ENCODE measurements at places on chromosomes 16 and 17.

GRCh38 chr16:89256651-89257254, 39.2 kb downstream of the ZNF778 start:
- peak; percentile 87 for DNase-seq

DNA sequence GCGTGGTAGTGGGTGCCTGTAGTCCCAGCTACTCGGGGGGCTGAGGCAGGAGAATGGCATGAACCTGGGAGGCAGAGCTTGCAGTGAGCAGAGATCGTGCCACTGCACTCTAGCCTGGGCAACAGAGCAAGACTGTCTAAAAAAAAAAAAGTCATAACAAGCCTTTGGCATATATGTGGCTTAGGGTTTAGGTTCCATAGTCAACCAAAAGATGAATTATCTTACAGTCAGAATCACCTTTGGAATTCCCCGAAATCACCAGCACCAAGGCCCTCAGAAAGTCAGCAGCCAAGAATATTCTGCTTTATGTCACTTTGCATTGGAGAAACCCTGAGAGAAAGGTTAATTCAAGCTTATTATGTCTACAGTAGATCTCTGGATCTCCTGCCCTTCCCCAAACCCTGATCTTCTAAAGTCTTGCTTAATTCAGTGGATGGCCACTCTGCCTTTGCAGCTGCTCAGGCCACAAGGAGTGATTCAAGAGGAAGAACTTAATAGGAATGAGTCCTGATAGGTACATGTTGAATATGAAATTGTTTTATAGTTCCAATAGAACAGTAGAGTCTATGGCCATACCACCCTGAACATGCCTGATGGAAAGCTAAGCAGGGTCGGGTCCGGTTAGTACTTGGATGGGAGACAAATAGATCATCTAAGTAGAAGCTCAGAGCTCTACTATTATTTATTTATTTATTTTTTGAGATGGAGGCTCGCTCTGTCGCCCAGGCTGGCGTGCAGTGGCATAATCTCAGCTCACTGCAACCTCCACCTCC, 196.0 kb upstream of the CACNG5 start:
- no peak for DNase-seq

DNA sequence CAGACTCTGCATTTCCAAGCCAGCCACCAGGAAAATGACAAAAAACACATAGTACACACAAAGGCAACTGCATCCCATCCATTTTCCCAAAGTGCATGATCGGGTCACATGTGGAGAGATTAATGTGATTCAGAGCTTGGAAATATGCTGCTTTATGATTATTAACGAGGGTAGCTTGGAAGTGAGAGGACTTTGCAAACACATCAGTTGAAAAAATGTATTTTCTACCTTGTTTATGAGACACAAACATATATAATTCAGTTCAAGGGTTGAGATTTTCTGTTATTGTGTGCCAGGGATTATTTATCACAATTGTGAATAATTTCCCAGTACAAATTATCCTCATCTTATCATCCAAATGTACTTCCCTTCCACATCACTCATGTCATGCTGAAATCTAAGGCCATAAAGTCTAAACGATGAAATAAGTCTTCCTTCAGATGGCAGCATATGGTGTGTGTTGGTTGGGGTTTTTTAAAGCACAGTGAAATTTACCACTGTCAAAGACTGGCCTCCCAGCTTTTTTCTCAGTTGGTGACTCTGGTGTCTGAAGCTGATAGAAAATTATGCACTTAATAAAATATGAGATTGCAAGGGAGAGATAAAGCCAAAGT, 104.7 kb upstream of the ADAMTS18 start:
- no peak for DNase-seq

DNA sequence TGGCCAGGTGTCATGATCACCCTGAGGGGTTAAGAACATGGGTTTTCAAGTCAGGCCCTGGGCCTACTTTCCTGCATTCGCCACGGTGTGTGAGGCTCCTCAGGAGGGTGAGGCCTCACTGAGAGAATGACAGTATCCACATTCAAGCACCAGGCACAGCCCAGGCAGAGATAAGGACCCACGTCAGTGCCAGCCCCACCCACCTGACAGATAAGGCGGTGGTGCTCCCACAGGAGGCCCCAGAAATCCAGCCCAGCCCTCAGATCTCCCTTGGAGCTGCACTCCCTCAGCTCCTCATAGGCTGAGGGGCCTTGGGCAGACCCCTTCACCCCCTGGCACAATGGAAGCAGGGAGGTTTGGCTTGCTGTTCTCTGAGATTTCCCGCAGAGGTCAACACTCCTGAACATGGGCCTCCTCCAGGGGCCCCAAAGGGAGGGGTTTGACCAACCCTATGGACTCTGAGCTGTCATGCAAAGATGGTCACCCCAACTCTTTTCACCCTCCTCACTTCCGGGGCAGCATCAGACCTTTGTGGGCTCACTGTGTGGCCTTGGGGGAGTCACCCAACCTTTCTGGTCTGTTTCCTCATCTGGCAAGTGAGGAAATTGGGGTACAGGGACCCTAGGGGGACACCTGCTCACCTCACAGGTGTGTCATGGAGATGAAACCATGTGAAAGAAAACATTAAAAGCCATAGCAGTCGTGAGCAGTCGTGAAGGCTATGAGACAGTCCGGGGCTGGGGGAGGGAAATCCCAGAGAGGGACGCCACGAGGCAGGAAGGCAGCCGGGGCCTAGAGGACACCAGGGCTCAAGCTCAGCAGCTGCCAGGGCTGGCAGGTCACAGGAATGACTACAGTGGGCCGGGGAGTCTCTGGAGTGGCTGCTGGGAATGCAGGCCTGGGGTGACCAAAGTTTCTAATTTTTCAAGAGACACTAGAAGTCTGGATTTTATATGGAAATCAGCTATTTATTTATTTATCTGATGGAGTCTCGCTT, 15.4 kb downstream of the PLLP start:
- DNase-seq, result no peak

- DNase-seq, result no peak
Measured at GRCh38 chr17:47470836-47471235, 60.1 kb upstream of the NPEPPS start.

DNA sequence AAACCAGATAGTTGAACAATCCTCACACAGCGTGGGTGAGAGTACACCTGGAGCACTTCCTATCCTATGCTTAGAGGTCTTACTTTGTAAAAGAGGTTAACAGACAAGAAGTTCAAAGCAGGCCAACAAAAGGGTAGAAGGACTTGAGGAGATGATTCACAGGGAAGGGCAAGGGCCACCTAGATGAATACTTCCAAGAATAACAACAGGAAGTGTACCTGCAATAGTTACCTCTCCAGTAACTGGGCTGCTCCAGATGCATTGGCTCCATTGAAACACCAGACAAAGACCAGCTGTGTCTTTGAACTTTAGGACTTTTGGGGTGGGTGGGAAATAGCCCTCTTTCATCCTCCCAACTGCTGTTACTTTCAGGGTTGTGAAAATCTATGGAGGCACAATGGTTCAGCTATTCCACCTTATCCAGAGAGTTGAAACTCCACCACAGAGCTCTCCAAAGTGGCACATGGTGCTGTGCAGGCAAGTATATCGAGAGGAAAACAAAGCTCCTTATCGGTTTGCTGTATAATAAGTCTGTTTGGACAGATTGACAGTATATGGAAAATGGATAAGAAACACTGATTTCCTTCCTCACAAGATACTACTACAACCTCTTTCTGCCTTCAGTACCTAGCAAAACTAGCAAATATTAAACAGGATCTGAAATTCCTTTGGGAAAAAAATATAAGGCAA, 22.7 kb downstream of the RNF43 start:
- no peak for DNase-seq

DNA sequence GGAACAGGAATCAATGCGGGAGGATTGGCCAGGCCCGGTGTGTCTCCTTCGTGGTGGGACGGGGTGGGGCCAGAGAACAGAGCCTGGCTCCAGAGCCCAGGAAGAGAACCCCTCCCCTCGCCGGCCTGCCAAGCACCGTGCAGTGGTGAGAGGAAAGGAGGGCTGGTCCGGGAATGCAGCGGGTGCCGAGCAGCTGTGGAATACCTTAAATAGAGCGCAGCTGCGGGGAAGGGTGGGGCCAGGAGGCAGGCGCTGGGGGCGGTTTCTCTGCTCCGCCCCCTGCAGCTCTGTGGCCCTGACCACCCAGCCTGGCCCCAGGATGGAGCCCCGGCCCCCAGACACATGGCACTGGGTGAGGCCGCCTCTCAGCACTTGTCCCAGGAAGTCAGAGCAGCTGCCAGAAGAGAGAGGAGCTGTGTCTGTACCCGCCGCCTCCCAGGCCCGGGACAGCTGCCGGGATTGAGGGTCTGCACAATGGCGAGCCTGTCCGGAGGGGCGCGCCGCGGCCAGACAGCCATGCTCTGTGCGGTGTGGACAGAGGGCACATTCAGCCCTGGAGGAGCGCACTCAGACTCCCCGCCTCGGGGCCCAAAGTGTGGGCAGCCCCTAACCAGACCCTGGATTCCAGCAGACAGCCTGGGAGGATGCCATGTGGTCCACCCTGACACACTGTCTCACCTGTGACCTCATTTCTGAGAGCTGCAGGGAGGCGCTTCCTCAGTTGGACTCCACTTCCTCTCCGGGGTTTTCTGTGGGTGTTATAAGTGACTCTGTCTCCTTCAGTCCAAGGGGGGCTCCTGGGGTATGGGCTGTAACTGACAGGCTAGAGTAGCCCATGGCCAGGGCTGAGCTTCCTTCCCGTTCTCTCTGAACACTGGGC, 268.8 kb downstream of the SEC14L1 start:
- DNase-seq, result no peak

- DNase-seq, result no peak
Measured at GRCh38 chr16:67613808-67614207, 31.1 kb upstream of the CARMIL2 start.

GRCh38 chr16:645852-646678, 3.1 kb upstream of the WDR90 start:
- no peak for DNase-seq

DNA sequence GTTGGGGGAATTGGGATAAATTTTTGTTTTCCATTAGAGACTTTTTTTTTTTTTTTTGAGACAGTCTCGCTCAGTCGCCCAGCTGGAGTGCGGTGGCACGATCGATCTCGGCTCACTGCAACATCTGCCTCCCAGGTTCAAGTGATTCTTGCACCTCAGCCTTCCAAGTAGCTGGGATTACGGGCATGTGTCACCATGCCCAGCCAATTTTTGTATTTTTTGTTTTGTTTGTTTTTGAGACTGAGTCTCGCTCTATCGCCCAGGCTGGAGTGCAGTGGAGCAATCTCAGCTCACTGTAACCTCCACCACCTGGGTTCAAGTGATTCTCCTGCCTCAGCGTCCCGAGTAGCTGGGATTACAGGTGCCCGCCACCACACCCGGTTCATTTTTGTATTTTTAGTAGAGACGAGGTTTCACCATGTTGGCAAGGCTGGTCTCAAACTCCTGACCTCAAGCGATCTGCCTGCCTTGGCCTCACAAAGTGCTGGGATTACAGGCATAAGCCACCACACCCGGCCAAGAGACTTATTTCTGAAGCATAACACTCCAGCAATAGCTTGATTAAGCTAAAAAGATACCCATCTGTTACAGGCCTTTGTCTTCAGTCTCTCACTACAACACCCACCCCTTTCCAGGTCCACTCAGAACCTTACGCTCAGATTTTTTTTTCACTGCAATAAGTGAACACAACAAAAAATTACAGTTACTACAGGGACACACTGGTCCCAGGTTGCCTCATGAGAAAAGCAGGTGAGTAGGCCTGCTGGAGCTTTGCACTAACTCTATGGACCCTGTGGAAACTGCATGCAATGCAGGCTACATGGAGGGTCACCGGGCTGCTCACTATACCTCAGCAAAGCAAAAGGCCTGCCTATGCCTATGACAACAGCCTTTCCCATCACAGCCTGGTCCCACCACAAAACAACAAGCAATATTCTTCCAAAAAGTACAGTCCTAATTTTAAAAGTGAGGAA, 34.6 kb downstream of the KANSL1 start:
- DNase-seq, result no peak

DNA sequence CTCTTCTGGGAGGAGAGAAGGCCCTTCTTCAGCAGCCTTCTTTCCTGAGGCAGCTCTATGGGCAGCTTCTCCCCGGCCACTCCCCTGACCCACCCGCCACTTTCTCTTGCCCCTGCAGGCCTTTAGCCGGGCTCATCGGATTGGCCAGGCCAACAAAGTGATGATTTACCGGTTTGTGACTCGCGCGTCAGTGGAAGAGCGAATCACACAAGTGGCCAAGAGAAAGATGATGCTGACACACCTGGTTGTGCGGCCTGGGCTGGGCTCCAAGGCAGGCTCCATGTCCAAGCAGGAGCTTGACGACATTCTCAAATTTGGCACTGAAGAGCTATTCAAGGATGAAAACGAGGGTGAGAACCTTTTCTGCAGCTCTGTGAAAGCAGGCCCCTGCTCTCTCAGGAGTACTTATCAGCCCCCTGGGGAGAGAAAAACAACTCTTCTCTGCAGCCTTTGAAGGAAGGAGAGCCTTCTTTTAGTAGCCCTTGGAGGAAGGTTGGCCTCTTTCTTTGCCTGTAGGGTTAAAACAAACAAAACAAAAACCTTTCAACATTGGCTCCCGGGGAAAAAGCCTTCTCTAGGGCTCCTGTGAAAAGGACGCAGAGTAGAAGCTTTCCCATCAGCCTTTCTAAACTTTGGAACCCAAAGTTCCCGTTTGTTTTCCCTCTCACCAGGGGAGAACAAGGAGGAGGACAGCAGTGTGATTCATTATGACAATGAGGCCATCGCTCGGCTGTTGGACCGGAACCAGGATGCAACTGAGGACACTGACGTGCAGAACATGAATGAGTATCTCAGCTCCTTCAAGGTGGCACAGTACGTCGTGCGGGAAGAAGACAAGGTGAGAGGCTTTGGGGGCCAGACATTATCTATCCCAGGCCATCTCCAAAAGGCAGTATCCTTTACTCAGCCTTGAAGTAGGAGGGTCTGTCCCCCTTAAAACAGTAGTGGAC, 12.7 kb downstream of the RNF227 start:
- DNase-seq, result no peak

DNA sequence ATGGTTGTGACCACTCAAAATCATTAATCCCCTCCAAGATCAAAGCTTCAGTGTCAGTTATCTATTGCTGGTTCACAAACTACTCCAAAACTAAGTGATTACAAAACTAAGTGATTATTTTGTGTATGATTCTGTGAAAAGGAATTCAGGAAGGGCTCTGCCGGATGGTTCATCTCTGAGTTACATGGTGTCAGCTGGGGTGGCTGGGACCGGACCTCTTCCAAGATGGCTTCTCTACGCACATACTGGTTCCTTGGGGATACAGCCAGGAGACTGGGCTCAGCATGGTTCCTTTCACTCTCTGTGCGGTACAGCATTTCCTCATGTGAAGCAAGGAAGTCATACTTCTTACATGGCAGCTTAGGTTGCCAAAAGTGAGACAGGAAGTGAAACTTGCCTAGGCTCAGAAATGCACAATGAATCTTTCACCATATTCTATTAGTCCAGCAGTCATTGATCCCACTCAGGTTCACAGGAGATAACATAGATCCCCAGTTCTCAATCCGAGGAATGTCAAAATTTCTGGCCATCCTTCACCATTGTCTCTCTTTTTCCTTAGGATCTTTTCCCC, 97.9 kb upstream of the IRX6 start:
- no peak for DNase-seq

All from activated CD8-positive, alpha-beta memory T cell treated with anti-CD3 and anti-CD28 coated beads for 24 hours (primary cell).